ENCODE measurements at places on chromosomes 7 and 10. TPM values are rescaled to one million over a fixed set of nuclear protein-coding genes. Genes with fewer than 3 reads are reported as not detected.

DNA sequence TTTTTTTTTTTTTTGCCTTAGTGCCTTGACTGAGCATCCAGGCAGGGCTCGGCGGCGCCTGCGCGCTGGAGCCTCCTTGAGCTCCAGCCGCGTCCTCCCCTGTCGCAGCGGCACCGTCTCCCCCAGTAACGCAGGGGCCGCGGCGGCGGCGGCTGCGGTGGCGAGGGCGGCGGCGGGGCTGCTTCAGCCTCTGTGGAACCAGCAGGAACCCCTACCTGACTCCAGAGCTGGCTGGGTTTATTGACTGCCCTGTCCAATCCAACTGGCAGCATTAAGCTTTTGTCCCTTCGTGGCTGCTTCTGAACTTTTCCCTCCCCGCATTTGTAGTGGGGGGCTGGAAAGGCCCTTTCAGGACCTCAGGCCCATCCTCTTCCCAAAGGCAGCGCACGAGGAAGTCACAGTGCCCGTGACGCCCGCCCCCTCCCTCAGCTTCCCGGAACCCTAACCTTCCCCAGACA is at the start of gene GPR85:
Gene GPR85 (minus strand): TSS at position 397 of the 458 bp plus-strand sequence. CDS start 2,106 bp downstream, outside the sequence.
- peak; percentile 82 for DNase-seq

FHIP2A gene
- 34.1 TPM for total RNA-seq

GRCh38 chr10:24871011-24871935 is 81.1 kb downstream of the PRTFDC1 start:
- no peak for DNase-seq

DNA sequence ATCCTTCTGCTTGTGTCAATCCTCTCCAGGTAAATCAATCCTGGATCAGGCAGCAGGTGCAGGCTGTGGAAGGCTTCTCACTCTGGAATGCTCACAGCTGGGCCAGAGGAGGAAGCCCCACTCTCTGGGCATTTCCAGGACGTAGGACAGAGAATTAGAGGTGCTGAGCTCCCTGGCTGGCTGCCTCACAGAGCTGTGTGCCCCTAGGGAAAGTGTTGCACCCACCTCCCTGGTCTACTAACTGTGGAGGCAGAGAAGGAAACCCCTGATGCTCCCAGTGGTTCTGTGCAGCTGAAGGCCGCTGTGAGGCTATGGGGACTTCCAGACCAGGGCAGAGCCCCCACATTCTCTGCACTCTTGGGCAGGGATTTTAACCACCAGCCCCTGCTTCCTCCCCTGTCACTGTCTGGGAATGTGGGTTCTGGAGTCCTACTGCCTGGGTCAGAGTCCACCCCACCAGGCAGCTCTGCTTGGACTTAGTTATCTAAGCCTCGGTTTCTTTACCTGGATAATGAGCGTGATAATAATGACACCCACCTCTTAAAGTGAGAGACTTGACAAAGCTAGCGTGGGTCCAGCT is 73.5 kb upstream of the EEPD1 start:
- DNase-seq, result no peak

MPP7 gene
- total RNA-seq, result 37.1 TPM

GRCh38 chr10:71347587-71348395 is 28.7 kb downstream of the SLC29A3 start:
- DNase-seq, result no peak

CLDN15 gene
- 5.1 TPM for total RNA-seq

DNA sequence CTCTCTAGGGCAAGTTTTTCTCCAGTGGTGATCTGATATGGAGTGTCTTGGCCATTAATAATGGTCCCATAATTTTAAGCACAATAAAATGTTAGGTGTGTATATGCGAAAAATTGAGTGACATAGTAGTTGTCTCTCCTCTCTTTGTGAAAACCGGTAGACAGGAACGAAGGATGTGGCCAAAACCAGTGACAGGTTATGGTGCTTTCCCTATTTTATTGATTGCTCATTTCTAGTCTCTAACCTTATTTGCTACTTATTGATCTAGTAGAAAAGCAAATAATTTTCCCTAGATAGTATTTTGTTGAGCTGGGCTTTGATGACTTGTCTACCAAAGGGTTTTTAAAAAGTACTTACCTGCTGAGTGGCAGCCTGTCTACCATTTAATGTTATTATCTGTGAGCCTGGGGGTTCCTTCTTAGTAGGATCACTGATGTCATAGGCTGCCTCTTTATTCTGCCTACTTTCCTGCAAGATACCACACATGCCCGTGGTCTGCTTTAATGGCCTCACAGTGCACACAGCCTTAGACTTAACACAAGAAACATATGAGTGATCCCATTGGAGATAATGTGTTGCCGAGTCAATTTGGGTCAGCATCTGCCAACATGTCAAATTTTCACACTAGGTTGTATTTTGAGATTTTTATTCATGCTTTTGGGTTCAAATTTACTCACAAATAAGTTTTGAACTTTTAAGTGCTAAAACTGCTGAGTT is 100.0 kb downstream of the AUTS2 start:
- DNase-seq, result no peak

OR6V1 gene
- not detected for total RNA-seq

DNA sequence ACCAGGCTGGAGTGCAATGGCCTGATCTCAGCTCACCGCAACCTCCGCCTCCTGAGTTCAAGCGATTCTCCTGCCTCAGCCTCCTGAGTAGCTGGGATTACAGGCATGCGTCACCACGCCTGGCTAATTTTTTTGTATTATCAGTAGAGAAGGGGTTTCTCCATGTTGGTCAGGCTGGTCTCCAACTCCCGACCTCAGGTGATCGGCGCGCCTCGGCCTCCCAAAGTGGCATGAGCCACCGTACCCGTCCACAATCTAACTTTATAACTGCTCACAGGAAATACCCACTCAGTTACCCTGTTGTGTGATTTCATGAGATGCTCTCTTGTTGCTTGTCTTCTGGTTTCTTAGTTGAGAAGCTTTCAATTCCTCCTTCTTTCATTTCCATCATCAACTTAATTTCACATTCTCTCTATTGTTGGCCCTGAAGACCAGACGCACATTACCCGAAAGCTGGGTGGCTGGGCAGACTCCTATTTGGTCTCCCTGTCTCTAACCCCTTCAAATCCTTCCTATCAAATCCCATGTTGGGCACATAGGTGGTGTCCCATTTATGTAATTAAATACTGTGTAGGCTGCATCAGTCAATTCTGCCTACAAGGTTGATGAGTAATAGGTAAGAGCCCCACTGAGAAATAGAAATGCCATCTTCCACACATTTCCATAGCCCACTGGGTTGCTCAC is 1.1 kb upstream of the GSTO2 start:
- no peak for DNase-seq

RHEB gene
- total RNA-seq, result 119 TPM

DNA sequence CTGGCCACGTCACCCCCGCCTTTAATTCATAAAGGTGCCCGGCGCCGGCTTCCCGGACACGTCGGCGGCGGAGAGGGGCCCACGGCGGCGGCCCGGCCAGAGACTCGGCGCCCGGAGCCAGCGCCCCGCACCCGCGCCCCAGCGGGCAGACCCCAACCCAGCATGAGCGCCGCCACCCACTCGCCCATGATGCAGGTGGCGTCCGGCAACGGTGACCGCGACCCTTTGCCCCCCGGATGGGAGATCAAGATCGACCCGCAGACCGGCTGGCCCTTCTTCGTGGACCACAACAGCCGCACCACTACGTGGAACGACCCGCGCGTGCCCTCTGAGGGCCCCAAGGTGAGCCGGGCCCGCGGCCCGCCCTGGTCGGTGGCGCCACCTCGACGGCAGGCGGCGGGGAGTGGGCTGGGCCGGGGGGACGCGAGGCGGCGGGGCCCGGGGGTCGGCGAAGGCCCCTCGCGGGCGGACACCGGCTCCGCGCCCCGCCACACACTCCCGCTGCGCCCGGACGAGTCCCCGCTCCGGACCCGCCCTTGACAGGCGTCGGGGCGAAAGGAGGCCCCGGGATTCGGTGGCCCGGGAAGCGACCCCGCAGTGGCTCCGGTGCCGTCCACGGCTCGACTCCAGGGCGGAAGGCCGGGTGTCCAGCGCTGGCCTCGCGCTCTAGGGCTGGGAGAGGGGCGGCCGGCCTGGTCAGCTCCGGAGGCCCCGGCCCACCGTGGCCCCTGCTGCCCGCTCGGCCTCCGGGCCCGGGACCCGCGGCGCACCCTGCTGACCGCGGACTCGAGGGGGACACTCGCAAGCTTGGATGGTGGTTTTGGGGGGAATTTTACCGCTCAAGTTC is 557 bp downstream of the BAG3 start:
- DNase-seq, result no peak

GRCh38 chr7:38411404-38411803 is 138.0 kb upstream of the TARP start:
- DNase-seq, result no peak

GRCh38 chr10:3654496-3654895 is 130.5 kb downstream of the KLF6 start:
- DNase-seq, result no peak

GRCh38 chr7:98133181-98133580 is 26.5 kb downstream of the LMTK2 start:
- no peak for DNase-seq

RPEL1 gene
- total RNA-seq, result not detected

GRCh38 chr7:31856337-31856736 is 169.3 kb downstream of the PPP1R17 start:
- DNase-seq, result no peak

DNA sequence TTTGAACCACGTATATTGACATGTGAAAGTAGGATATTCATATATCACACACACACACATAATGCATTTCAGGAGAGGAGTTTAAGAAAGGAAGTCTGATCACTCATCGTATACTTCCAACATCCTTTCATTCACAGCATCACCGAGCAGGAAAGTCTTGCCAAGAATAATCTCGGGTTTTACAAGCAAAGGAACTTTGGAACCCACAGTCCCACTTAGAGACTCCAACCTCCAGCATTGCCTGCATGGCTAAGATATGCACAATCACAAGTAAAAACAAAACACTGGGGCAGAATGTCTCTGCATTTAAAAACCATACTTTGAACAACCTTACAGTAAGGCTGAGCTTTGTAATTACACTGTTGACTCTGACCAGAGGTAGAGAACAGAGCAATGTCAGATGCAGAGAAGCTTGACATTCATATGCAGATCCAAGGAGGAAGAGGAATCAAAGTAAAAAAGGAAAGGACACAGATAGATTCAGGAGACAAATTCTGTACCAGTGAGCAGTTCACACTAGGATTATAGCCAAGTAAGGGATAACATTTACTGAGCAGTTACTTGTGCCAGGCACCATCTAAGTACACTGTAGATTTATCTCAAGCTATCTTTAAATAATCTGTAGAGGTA is 14.8 kb downstream of the THSD7A start:
- DNase-seq, result no peak

WEE2 gene
- total RNA-seq, result not detected

DNA sequence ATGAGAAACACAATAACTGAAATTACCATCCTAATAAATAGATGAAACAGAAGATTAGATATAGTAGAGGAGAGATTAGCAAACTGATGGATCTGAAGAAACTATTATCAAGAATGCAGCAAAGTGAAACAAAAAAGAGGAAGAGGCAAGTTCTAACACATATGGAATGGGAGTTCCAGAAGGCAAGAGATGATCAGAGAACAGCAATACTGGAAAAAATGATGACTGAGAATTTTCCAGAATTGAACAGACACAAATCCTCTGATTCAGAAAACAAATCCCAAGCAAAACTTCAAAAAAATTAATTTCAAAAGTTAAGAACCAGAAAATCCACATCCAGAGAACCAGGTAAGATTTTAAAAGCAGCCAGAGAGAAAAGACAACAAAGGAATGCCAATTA is 20.2 kb upstream of the CYREN start:
- DNase-seq, result no peak

GRCh38 chr10:23120001-23120934 is 24.9 kb downstream of the MSRB2 start:
- DNase-seq, result no peak

DNA sequence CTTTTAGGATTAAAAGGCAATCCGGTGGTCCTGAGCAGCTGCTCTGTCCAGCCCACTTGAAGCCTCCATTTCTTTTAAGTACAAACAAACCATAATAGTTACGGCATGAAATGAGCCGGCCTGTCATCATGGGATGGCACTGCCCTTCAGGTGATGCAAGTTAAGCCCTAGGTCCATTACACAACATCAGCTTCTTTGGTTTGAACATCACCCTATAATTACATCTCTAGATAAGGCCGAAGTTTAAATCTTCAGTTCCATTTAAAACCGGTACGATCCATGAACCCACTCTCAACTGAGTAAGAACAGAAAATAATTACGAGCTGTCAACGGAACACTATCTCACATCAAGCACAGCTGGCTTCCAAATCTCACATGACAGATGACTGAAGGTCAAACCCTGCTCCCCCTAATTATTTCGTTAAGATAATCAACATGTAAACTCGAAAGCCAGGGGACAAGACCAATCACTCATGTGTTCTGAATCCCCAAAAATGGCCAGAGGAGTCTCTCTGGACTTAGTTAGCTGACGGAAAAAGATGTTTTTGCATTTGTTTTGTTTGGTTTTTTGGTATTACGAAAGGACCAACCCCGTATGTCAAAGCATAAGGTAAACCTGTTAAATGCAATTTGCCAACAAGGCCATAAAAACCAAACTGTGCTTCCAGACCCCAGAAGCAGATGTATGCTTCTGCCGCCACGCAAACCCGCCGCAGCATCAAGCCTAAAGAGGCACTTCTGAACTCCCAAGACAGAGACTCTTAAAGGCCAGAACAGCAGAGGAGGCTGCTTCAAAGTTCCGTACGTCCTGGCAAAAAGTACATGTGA is 10.8 kb downstream of the GNA12 start:
- no peak for DNase-seq

DNA sequence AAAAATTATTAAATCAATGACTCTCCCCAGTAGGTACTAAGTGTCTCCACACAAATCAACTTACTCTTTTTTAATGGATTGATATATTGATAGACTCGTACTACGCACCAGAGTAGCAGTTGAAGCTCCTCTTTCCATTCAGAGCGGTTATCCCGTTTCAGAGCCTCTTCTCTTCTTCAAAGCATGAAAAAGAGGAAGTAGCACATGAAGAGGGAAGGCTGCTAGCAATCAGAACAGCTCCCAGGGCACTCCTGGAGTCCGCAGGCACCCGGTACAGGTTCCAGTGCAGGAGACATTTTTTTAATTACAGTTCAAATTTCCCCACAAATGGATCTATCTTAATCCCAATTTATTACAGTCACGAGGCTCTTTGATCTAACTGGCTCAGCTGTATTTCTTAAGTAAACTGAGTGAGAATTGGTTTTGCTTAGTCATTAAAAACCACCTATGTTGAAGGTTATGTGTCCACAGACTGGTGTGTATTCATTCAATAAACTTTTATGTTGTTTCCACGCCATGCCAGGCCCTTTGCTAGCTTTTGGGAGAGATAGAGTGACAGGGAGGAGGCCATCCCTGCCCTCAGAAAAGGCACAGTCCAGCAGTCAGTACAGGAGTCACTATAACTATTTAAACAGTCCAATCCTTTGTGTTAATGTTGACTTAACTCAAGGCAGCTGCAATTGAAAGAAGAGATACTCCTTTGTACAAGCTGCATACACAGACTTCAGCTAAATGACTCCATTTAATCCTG is 32.1 kb upstream of the CALN1 start:
- DNase-seq, result peak; percentile 41

DNA sequence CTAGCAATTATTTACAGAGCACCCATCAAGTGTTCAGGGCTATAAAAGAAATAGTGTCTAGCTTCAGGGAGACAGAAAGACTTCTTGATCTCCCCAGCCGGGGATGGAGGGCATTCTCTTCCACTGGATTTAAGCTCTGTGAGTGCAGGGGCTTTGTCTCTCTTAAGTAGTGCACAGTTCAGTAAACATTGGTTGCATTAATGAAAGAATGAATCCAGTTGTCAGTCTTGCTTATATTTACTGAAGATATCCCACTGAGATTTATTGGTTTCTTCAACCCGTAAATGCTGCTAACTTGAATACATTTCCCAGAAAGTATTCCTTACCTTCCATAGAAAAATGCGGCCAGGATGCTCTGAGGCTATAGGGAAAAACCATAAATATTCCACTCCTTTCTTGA is 41.9 kb downstream of the AUTS2 start:
- DNase-seq, result no peak

UNCX gene
- total RNA-seq, result not detected
